ENCODE measurements at places on chromosomes 3 and 15. TPM values are rescaled to one million over a fixed set of nuclear protein-coding genes. Genes with fewer than 3 reads are reported as not detected.

AQP9 gene
- total RNA-seq, result 0.17 TPM

SPSB4 gene
- not detected for total RNA-seq

NDUFB5 gene
- 133 TPM for total RNA-seq

LRRN1 gene
- total RNA-seq, result not detected

DISP2 gene
- total RNA-seq, result 0.02 TPM

EPHB3 gene
- 0.07 TPM for total RNA-seq

DGKG gene
- total RNA-seq, result 0.12 TPM

HMCES gene
- total RNA-seq, result 58.4 TPM

GPR15 gene
- 2.8 TPM for total RNA-seq

TM4SF1 gene
- total RNA-seq, result 0.83 TPM

HIGD2B gene
- 0.27 TPM for total RNA-seq

CSPG5 gene
- total RNA-seq, result 0.29 TPM

FHIT gene
- total RNA-seq, result 8.7 TPM

KBTBD13 gene
- not detected for total RNA-seq

Data from activated CD4-positive, alpha-beta memory T cell treated with anti-CD3 and anti-CD28 coated beads for 36 hours (primary cell).